ENCODE measurements at places on chromosomes 6 and 20.

GRCh38 chr6:164996838-164997237 is 312.6 kb downstream of the C6orf118 start:
- no peak for DNase-seq

GRCh38 chr6:147283460-147283859 is 79.2 kb downstream of the STXBP5 start:
- peak; percentile 4 for DNase-seq

DNA sequence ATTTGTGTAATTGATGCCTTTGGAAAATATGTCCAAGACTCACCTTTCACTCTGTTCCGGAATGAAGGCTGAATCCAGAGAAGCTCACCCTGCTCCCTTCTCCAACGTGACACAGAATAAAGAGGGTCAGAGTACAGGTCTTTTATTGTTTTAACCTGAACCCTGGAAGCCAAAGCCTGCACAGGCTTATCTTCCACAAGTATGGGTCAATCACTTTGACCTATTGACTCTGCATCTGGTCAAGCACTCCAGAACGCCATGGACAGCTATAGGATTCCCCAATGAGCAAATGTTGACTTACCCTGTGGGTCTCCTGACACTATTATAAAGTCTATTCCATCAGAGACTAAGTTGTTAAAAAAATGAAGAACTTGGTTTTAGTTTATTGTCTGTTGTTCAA is 158.4 kb upstream of the MYLIP start:
- DNase-seq = no peak

- DNase-seq = no peak
Measured at GRCh38 chr20:19947611-19948264, 69.4 kb upstream of the NAA20 start.

DNA sequence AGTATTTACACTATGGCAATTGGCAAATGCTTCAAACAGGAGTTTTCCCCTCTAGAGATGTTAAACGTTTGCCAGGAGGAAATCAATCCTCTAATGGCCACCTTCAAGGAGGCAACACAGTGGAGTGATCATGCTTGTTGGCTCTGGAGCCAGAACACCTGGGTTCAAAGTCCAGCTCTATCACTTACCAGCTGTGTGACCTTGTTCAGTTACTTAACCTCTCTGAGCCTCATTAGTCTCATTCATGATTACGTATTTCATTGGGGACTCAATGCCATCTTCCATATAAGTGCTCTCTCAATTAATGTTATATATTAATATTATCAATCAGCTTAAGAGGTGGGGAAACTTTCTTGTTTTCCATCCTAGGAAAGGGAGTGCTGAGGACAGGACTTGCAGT is 26.1 kb downstream of the SLC52A3 start:
- no peak for DNase-seq

DNA sequence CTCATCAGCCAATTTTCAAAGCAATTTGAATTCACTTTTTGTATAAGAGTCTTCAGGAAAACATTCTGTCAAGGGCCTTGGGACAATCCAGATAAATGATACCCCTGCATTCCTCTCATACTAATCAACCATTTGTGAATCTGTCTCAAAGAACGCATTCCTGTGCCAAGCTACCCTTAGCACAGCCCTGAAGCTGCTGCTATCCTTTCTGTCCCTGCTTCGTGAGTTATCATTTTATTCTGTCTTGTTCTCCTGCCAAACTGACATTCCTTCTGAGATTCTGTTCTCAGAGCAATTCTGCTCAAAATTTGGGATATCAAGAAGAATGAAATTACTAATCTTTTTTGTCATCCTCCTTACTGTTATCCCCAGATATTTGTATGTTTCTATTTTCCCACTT is 213.9 kb upstream of the STXBP5 start:
- DNase-seq = no peak
